ENCODE measurements at places on chromosomes 3 and 15. TPM values are rescaled to one million over a fixed set of nuclear protein-coding genes. Genes with fewer than 3 reads are reported as not detected.

MOBP gene
- not detected for total RNA-seq

GABRR3 gene
- total RNA-seq = not detected

SPESP1 gene
- total RNA-seq = not detected

RLBP1 gene
- not detected for total RNA-seq

DLEC1 gene
- total RNA-seq = 0.06 TPM

ANKRD63 gene
- total RNA-seq = 0.19 TPM

SUMF1 gene
- 21.7 TPM for total RNA-seq

STARD9 gene
- 1.4 TPM for total RNA-seq

SPINT1 gene
- 1.1 TPM for total RNA-seq

IQGAP1 gene
- total RNA-seq = 136 TPM

COL6A5 gene
- total RNA-seq = not detected

CASR gene
- total RNA-seq = not detected

SH2D7 gene
- not detected for total RNA-seq

C3orf85 gene
- not detected for total RNA-seq

HES1 gene
- 14.3 TPM for total RNA-seq

DCBLD2 gene
- 248 TPM for total RNA-seq

LRRC15 gene
- total RNA-seq = 0.25 TPM
